Stimulated activated CD4-positive, alpha-beta T cell treated with anti-CD3 and anti-CD28 coated beads, TNF-alpha, amount 100 ng/mL, for 24 hours (primary cell): ENCODE measurements at places on chromosomes 6 and 20.

DNA sequence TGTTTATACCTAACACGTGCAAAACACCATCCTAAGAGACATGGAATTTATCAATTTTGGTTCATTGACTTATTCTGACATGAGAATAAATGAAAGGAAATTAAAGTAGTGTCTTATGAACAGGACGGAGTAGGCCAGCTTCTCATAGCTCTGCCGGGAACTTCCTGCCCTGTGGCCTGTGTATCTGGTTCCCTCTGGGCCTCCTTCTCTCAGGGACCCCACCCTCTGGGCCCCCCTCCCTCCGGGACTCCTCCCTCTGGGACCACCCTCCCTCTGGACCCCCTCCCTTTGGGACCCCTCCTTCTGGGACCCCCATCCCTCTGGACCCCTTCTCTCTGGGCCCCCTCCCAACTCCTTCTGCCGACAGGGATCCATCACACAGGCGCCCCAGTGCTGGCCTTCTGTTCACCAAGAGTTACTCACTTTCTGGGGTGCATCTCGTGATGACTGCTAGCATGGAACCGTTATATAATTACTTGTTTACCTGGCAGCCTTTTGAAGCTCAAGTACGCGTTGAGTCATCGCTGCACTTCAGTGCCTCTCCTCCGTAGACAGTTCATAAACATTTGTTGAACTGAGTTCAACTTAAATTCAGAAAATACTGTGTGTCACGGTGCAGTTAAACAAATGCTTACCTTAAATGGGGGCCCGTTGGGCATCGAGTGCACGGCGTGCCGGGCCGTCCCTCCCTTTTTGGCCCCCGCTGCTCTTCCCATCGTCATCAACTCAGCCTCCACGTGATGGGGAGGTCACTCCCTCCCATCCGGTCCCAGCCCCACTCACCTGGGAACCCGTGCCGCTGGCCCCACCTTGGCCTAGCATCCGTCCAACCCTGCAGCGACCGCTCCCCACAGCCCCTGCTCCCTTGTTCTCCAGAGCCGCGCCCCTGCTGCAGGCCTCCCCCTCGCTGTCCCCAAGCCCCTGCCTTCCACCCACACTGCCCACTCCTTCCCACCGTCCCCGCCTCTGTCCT lies 8.1 kb downstream of the CCR6 start:
- DNase-seq, result no peak

- DNase-seq, result no peak
Observed at GRCh38 chr6:36109092-36109491, 21.2 kb upstream of the MAPK13 start.

DNA sequence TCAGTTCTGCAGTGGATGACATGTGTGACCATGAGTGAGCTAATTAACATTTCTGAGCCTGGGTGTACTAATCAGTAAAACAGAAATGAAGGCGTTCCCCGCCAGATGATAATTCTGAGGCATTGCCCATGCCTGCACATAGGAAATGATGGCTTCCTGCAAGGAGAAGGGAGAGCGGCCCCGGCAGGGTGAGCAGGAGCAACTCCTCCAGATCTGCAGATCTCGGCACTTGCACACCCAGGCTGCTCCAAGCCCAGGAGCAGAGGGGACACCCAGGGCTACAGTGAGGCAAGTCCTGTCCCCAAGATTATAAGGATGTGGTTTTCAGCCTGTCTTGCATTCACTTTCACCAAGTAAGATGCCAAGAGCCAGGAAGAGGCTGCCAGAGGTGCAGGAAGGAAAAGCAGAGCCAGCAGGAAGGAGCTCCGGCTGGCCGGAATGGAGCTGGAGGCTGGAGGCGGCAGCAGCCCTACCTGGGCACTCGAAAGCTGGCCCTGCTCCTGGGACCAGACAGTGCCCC lies 177.5 kb upstream of the CST7 start:
- DNase-seq, result no peak

DNA sequence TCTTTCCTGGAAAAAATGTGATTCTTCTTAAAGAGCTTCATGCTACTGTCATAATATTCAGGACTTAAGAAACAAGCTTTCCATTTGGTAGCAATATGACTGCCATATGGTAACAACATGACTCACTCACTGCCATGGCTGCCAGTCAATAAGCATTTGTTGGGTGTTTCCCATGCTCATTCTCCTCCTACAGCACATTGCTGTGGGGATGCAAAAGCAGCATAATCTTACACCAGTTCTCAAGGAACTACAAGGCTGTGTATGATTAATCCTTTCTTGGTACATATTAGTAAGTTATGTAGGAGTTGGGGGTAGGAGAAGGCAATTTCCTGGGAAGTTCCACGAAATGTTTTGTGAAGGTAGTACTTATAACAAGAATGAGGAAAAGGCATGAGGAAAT lies 76.7 kb downstream of the CEP162 start:
- no peak for DNase-seq

- no peak for DNase-seq
Observed at GRCh38 chr6:169425628-169426370, 172.2 kb upstream of the THBS2 start.

GRCh38 chr6:41463062-41463930 lies 82.9 kb upstream of the FOXP4 start:
- DNase-seq, result no peak

DNA sequence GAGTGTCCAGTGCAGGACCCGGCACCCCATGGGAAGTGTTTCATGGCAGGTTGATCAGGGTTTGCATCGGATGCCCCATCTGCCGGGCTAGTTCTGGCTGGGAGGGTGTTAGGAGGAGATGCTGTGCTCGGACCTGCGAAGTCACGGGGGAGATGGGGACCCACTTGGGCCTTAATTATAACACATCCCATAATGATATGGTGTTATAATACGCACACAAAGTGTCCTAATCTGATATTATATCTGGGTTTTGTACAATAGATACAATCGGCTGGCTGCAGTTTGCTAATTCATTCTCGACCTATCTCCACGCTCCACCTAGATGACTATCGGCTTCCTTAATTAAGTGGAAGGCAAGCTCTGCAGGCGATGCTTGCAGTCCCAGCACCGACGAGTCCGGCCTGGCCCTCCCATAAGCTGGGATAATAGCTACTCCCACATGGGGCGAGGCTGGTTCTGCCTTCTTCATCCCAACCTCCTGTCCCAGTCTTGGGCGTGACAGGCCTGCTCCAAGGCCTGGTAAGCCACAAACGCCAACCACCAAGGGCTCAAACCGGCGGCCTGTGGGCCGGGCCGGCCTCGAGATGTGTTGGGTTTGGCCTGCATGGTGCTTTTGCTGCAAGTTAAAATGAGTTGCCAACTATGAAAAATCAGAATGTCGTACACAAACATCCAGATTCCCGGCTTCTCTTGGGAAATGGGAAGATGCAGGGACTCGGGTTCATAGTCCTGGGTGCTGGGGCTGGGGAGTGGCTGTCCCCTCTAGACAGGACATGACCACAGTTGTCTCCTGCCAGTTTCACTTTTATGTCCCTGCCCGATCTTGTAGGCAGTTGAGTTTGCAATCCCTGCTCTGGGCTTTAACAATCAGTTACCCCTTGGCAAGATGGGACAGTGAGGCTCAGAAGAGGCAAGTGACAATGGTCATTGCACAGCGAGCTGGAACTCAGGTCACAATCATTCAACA lies 32.7 kb downstream of the CEBPB start:
- DNase-seq, result no peak

DNA sequence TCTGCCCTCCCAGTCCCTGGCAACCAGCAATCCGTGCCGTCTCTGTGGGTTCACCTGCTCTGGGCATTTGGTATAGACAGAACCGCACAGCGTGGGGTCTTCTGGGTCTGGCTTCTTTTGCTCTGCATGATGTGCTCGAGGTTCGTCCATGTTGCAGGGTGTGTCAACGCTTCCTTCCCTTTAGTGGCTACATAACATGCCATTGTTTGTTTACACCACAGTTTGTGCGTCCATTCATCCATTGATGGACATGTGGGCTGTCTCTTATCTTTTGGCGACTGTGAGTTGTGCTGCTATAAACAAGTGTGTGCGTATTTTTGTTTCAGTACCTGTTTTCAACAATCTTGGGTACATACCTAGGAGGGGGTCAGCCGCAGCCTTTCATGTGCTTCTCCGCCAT lies 149.5 kb upstream of the RPS6KA2 start:
- DNase-seq, result no peak

DNA sequence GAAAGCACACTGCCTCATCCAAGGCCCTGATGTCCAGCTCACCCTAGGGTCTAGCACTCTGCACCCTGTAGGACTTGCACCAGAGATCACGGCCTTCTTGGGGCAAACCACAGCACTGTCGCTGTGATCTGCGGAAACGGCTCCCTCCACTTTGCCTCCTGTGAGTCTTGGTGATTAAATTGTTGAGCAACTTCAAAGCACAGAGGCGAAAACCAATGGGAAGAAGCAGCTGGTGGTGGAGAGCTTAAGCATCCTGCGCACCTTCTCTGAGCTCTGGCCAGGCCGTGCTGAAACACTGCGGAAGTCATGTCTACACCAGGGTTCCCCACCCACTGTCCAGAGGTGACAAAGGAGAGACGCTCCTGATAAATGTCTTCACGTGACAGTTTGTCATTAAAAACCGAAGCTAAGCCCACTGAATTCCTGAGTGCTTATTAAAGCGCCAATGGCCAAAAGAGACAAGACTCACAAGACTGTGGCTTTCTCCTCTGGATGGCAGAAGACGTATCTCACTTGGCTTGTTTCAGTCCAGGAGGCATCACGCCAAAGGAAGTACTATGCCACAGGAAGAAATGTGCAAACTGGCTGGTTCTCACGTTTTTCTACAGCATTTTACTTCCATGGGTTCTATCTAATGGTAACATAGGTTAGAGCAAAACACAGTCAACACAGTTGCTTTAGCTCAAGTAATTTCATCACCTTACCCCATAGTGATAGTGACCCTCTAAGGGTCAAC lies 3.1 kb downstream of the RAMACL start:
- no peak for DNase-seq

DNA sequence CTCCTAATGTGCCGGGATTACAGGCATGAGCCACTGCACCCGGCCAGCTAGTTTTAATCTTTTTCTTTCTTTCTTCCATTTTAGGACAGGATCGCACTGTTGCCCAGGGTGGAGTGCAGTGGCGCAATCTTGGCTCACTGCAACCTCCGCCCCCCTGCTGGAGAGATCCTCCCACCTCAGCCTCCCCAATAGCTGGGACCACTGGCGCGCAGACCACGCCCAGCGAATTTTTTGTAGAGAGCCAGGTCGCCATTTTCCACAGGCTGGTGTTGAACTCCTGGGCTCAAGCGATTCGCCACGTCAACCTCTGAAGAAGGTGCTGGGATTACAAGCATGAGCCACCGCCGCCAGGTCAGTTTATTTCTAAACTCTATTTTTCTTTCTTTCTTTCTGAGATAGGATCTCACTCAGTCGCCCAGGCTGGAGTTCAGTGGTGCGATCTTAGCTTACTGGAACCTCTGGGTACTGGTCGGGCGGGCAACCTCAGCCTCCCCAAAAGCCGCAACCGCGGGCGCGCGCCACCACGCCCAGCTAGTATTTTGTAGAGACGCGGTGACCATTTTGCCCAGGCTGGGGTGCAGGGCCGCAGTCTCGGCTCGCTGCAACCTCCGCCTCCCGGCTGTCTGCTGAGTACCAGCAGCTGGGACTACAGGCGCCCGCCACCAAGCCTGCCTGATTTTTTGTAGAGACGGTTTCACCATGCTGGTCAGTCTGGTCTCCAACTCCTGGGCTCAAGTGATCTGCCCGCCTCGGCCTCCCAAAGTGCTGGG lies 20.0 kb upstream of the LIN28B start:
- no peak for DNase-seq

GRCh38 chr20:46820682-46821081 lies 74.0 kb upstream of the EYA2 start:
- DNase-seq, result no peak
